Hair follicular keratinocyte (primary cell): ENCODE measurements at places on chromosomes 16 and 17. TPM values are rescaled to one million over a fixed set of nuclear protein-coding genes. Genes with fewer than 3 reads are reported as not detected.

Gene CAPNS2
- total RNA-seq, result 12.7 and 32.7 TPM in 2 replicates

Gene SLFN12
- total RNA-seq, result 6.3 and 7.7 TPM in 2 replicates

Gene KRT32
- total RNA-seq, result 0.30 TPM in 1 of 2 replicates, not detected in the other

Gene KRT33B
- total RNA-seq, result 0.47 TPM in 1 of 2 replicates, not detected in the other

Gene TBC1D3H
- total RNA-seq, result not detected in 2 replicates

Gene PTX4
- total RNA-seq, result not detected in 2 replicates

Gene BTBD17
- total RNA-seq, result not detected in 2 replicates

Gene CFAP97D1
- total RNA-seq, result not detected in 2 replicates

Gene HSD11B2
- total RNA-seq, result 0.23 TPM in 1 of 2 replicates, not detected in the other

Gene SMIM36
- total RNA-seq, result not detected in 2 replicates
